ENCODE measurements at places on chromosomes 13 and 19. TPM values are rescaled to one million over a fixed set of nuclear protein-coding genes. Genes with fewer than 3 reads are reported as not detected.

- no peak for DNase-seq
These were observed 955.7 kb upstream of the SLC10A2 start for GRCh38 chr13:104021806-104022397.

GRCh38 chr19:17655751-17656472, 32.2 kb downstream of the UNC13A start:
- DNase-seq: no peak

- no peak for DNase-seq
These were observed 1.1 kb downstream of the PIP5K1C start for GRCh38 chr19:3698974-3699740.

DNA sequence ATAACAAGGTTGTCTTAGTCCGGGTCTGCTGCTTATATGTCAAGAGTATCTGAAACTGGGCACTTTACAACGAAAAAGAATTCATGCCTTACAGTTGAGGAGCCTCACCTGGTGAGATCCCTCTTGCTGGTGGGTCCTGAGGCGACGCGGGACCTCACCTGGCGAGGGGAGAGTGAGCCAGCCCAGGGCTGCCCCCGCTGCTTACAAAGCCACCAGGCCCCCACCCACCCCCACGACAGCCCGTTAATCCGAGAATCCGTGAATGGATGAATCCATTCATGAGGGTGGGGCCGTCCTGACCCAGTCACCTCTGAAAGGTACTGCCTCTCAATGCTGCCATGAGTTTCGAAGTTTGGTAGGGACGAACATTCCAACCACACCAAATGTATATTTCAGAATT, 54.0 kb upstream of the F7 start:
- DNase-seq: no peak

GRCh38 chr13:61831026-61831425, 415.4 kb upstream of the PCDH20 start:
- DNase-seq: no peak

DNA sequence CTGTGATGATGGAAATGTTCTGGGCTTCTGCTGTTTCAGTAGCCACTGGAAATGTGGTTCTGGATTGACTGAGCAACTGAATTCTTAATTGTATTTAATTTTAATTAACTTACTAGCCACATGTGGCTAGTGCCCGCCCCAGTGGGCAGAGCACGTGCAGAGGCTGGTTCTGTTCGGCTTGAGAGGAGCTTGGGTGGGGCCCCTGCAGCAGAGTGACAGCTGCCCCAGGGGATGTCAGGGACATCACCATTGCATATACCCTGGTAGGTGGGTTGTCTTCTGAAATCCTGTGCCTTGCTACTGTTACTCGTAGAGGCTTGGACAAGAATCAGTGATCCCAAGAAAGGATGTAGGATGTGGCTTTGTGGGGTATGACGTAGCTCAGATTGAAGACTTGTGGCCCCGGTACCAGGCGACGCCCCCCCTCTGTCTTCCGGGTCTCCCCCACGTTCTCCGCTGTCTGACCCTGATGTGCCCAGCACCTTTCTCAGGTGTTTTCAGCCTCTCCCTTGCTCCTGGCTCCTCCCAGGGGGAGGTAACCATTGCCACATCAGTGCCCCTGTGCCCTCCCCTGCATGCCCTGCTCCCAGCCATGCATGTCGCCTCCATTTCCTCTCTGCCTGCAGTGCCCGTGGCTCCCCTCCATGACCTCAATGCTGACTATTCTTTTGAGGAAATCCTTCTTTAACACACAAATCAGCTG, 102.6 kb upstream of the RNF113B start:
- no peak for DNase-seq

DNA sequence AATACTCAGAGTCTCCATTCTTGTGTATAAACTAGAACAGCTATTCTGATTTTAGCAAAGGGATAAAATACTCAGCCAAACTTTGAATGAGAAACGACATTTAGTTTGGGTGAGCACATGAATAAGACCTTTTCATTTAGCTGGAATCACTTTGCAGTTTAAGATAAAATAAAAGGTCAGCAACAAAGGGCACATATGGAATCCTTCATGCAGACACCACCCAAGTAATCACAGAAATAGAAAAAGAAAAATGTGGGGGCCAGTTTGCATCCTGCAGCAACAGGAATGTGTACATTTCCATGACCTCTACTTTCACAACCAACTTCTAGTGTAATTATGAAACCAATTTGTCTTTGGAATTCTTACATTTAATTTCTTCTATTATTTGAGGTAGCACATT, 1637.4 kb downstream of the PCDH9 start:
- DNase-seq: no peak

- no peak for DNase-seq
These were observed 52.7 kb upstream of the FAM216B start for GRCh38 chr13:42728507-42729180.

- no peak for DNase-seq
These were observed 14.0 kb upstream of the ZNF347 start for GRCh38 chr19:53172889-53173288.

DNA sequence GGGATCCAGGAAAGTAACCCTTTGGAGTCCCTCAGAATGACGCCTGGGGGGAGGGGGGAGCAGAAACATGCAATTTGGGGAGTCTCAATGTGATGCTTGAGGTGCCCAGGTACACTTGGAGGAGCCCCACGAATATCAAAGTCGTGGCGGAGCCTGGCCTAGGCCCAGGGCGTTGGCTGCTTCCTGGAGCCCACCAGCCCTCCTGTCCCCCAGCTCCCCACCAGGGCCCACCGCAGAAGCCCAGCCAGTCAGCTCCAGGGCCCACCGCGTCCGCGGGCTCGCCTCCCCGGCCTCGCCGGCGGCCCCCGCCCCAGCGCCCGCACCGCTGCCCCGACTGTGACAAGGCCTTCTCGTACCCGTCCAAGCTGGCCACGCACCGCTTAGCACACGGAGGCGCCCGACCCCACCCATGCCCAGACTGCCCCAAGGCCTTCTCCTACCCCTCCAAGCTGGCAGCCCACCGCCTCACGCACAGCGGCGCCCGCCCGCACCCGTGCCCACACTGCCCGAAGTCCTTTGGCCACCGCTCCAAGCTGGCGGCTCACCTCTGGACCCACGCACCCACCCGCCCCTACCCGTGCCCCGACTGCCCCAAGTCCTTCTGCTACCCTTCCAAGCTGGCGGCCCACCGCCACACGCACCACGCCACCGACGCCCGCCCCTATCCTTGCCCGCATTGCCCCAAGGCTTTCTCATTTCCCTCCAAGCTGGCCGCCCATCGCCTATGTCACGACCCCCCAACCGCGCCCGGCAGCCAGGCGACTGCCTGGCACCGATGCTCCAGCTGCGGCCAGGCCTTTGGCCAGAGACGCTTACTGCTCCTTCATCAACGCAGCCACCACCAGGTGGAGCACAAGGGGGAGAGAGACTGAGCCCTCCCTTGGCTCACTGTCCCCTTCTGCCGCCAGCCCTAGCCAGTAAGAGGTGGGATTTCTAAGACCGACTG, 2.1 kb downstream of the ZNF575 start:
- peak; percentile 26 for DNase-seq

DNA sequence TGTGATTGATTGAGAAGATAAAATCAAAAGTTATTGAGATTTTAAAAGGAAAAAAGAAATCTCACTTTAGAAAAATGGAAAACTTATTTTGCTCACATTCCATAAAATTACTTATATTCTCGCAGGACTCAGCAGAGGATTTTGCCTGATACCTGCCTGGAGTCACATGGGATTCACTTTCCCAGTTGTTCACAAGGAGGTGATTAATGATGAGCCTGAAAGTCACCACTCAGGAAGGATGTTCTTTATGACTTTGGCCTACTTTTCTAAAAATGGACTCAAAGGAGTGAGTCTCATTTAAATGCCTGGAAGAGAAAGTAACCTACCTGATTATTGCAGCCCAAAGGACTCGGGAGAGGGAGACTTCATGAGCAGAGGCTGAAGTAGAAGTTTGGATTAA, 34.5 kb upstream of the FAM216B start:
- DNase-seq: no peak

GRCh38 chr13:66214467-66214866, 1015.7 kb downstream of the PCDH9 start:
- no peak for DNase-seq

GRCh38 chr13:44296856-44297255, 76.8 kb upstream of the SERP2 start:
- no peak for DNase-seq

SPPL2B gene
- 10.5 TPM for polyA plus RNA-seq

SYNGR4 gene
- not detected for polyA plus RNA-seq

PALM3 gene
- not detected for polyA plus RNA-seq

IL12RB1 gene
- 32.9 TPM for polyA plus RNA-seq

IGFLR1 gene
- polyA plus RNA-seq: 92.6 TPM
